Ovary (tissue), 10 donors: ENCODE measurements at places on chromosomes 13 and 19. TPM values are rescaled to one million over a fixed set of nuclear protein-coding genes. Genes with fewer than 3 reads are reported as not detected.

DNAJC15 gene
- 1.8 TPM for total RNA-seq

SYNGR4 gene
- total RNA-seq = not detected

PSG2 gene
- not detected for total RNA-seq

GRCh38 chr13:35879111-35879510 lies 252.1 kb downstream of the DCLK1 start:
- H3K27ac ChIP-seq = no peak overlapping the region
- H3K27me3 ChIP-seq = no peaks in the 10 kb centered on the region
- no peaks in the 10 kb centered on the region for H3K36me3 ChIP-seq
- no peaks in the 10 kb centered on the region for H3K4me1 ChIP-seq
- no peak overlapping the region for H3K4me3 ChIP-seq
- DNase-seq = no peak

GRCh38 chr13:25455146-25455545 lies 83.4 kb downstream of the ATP8A2 start:
- H3K4me3 ChIP-seq = no peak overlapping the region
- H3K4me1 ChIP-seq = no peaks in the 10 kb centered on the region
- H3K27ac ChIP-seq = no peak overlapping the region

GRCh38 chr19:29321116-29321515 lies 108.2 kb upstream of the UQCRFS1 start:
- no peaks in the 10 kb centered on the region for H3K27me3 ChIP-seq
- H3K4me3 ChIP-seq = no peak overlapping the region
- no peaks in the 10 kb centered on the region for H3K36me3 ChIP-seq
- H3K4me1 ChIP-seq = no peaks in the 10 kb centered on the region

DNA sequence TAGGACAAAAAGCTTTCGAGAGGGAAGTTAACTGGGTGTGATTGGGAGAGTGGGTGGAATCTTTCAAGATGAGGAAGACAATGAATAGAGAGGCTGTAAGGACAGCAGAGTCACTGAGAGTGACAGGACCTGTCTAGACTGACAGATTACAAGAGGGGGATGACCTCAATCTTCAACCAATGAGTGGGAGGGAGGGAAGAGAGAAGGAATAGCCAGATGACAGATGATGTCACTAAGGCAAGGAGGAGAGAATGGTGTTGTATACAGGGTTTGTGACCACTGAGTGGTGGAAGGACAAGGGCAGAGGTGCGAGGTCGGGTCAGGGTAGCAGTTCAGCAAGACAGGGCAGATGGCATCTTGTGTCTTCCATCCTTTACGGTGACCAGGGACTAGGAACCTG lies 5.8 kb upstream of the ILF3 start:
- no peaks in the 10 kb centered on the region for H3K36me3 ChIP-seq
- H3K27ac ChIP-seq = no peak overlapping the region
- DNase-seq = no peak
- no peak overlapping the region for H3K4me3 ChIP-seq

- DNase-seq = no peak
- no peak overlapping the region for H3K27ac ChIP-seq
- H3K4me1 ChIP-seq = no peaks in the 10 kb centered on the region
Measured at GRCh38 chr19:21934593-21934992, 76.2 kb downstream of the ZNF208 start.

DNA sequence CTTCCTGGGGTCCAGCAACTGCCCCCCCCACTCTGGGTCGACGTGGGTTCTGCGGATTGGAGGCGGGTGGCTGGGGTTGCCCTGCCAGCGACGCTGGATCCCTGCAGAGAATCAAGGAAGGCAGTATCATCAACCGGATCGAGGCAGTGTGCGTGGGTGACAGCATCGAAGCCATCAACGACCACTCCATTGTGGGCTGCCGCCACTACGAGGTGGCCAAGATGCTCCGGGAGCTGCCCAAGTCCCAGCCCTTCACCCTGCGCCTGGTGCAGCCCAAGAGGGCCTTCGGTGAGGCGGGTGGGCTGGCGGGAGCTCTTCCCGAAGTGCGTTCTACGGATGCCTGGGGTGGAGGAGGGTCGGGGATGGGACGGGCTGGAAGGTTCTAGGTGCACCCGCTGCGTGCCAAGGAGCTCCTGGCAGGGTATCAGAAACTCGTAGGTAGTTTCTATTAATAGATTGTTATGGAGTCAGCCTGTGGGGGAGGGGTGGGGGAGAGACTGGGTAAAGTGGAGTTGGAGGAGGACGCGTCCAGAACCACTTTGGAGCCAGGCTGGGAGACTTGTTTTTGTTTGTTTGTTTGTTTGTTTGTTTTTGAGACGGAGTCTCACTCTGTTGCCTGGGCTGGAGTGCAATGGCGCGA lies 1.5 kb downstream of the GIPC3 start:
- no peaks in the 10 kb centered on the region for H3K36me3 ChIP-seq
- H3K27me3 ChIP-seq = no peaks in the 10 kb centered on the region
- H3K4me3 ChIP-seq = no peak overlapping the region
- H3K4me1 ChIP-seq = no peaks in the 10 kb centered on the region
- no peak overlapping the region for H3K27ac ChIP-seq

- no peak for DNase-seq
- no peaks in the 10 kb centered on the region for H3K4me1 ChIP-seq
- H3K27me3 ChIP-seq = no peaks in the 10 kb centered on the region
- H3K27ac ChIP-seq = no peak overlapping the region
- H3K4me3 ChIP-seq = no peak overlapping the region
Measured at GRCh38 chr13:78187781-78188180, 269.1 kb upstream of the EDNRB start.
